Stimulated activated CD8-positive, alpha-beta memory T cell treated with anti-CD3 and anti-CD28 coated beads, Interleukin-7, amount 100 ng/mL, for 48 hours (primary cell): ENCODE measurements at places on chromosomes 6 and 20.

- DNase-seq = peak; percentile 5
Measured at GRCh38 chr6:142551274-142551811, 249.5 kb downstream of the ADGRG6 start.

DNA sequence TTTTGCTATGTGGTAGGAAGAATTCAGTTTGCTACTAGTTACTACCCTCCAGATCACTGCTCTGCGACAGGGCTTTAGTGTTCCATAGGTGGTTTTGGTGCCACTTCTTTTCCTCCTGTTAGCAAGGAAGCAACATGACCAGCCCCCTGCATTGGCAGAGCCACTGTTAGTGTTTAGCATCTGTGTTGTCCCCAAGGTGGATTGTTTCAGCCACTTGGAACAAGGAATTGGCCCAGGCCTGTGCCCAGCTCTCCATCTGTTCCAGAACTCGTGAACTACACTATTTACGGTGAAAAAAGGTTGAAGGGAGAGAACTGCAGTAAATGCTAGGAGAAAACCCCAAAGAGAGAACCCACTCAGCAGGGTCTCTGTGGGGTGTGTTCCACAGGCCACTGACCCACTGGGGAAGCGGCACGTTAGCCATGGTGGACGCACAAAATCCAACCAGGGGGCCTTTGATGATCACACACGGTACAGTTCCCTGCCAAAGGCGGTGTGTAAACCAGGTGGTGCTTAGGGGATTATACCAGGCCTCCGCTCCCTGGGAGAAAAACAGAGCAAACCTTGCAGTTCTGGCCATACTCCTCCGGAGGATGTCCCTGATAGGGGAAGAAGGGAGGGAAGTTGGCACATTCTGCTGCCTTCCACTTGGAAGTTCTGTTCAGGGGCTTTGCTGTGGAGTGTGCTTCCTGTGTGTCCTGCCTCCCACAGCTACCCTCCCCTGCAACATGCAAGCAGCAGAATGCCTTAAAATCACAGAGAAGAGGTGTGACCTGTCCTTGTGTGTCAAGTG lies 72.3 kb downstream of the LYRM2 start:
- DNase-seq = no peak

DNA sequence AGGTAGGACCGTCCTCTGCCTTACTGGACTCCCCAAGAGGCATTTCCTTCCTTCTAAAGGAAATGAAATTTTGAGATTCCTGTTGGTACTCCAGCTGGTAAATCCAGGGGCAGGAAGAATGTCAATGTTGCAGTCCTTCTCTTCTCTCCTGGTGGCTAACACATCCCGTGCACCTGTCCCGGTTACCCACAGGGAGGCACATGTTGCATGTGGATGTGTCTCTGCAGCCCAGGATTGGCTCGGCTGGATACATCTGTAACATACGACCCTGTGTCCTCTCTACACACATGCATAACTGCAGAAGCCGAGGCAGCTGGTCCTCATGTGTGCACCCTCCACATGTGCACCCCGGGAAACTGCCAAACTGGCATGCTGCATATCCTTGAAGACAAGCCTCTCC lies 1.3 kb upstream of the LRFN2 start:
- DNase-seq = no peak

DNA sequence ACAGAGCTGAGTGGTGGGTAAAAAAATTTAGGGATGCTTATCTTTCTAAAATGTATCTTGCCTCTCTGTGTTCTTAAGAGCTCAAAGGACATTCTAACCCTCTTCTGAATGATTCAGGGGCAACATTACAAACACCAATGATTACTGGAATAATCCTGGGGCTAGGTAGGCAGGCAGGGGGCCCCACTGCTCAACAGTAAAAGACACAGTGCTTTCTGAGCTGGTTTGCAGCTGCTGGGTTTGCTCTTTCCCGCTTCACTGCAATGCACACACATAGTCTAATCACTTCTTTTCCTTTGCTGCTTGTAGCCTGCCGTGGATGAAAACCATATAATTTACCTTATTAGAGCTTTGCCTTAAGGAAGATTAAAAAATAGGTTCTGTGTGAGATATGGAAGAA lies 23.9 kb downstream of the CLDN20 start:
- no peak for DNase-seq

- no peak for DNase-seq
Measured at GRCh38 chr20:13813910-13814309, 29.1 kb downstream of the NDUFAF5 start.

GRCh38 chr6:45986746-45987274 lies 28.9 kb downstream of the CLIC5 start:
- no peak for DNase-seq

GRCh38 chr6:87873556-87873955 lies 171.5 kb upstream of the AKIRIN2 start:
- no peak for DNase-seq

DNA sequence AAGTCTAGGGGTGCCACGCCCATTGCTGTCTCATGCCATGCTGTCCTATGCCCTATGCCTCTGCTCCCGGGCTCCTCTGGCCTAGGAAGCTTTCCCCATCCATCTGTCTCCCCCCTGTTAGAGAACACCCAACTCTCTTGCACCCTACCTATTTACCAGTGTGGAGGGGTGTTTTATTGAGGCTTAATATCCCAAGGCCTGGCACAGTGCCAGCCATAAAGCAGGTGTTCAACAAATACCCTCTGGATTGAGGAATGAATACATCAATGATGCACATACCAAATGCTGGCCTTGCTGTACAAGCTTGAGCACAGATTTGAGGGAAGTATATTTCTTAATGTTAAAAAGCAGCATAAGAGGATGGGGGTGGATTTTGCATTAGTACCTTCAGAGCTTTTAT lies 38.3 kb downstream of the METTL24 start:
- DNase-seq = no peak

GRCh38 chr6:82097676-82098075 lies 149.9 kb downstream of the IBTK start:
- no peak for DNase-seq

DNA sequence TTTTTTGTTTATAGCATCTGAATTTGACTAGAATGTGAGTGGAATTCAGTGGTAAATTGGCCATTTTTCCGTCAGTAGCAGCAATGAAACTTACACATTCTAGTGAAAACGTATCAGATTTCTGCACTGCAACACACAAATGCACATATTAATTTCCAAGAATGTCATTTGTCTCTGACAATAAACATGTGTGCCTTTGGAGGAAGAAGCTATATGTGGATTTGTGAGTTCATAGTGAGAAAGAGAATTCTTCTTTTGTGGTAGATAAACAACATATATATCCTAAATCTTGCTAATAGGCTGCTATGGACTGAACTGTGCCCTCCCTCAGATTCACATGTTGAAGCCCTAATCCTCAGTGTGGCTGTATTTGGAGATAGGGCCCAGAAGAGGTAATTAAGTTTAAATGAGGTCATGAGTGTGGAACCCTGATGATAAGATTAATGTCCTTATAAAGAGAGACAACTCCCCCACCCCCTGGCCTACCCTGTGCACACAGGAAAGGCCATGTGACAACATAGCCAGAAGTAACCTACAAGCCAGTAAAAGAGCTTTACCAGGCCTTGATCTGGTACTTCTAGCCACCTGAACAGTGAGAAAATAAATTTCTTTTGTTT lies 200.2 kb upstream of the EYA4 start:
- no peak for DNase-seq

DNA sequence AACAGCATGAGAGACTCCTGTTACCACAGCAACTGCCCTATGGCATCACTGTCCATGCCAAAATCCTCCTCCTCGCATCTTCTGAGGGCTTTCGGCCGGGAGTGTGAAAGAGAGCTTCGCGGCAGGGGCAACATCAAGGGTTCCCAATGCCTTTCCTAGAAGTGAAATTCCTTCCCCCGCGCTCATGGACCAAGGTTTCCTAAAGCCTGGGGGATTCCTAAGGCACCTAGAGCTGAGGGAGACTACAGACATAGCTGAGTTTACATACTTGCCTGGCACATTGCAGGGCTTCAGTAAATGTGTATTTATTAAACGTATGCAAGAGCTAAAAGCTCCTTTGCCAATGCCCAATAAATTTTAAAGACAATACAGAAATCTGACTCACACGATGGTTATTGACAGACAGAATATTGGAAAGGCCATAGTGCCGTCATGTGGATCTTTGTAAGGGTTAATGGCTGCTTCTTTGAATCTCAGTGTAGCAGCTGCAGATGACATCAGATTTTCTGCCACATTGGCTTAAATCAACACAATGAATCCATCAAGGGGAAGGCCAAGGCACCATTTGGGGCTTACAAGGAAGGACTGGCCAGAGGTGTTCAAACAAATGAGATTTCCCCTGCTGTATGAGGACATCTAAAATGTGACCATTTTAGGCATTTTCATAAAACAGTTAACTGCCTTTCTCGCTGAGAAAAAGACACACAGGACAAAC lies 281.2 kb upstream of the JARID2 start:
- DNase-seq = no peak

GRCh38 chr6:21340573-21340972 lies 253.0 kb upstream of the SOX4 start:
- no peak for DNase-seq

GRCh38 chr20:37901240-37901639 lies 1.7 kb upstream of the VSTM2L start:
- DNase-seq = no peak

DNA sequence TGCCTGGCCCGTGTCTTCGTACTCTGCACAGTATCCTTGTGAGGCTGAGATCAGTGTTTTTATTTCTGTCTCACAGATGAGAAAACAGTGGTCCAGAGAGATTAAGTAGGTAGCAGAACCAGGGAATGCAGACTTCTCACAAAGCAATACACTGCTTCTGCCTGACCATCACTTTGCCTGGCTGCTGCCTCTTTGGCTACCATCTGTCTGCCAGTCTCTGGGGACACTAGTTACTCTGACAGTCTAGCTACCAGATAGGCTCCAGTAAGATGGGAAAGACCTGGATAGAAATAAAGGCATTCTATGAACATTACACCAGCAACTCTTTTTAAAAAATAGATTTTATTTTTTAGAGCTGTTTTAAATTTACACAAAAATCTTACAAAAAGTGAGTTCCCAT lies 96.9 kb downstream of the PHACTR3 start:
- DNase-seq = no peak

DNA sequence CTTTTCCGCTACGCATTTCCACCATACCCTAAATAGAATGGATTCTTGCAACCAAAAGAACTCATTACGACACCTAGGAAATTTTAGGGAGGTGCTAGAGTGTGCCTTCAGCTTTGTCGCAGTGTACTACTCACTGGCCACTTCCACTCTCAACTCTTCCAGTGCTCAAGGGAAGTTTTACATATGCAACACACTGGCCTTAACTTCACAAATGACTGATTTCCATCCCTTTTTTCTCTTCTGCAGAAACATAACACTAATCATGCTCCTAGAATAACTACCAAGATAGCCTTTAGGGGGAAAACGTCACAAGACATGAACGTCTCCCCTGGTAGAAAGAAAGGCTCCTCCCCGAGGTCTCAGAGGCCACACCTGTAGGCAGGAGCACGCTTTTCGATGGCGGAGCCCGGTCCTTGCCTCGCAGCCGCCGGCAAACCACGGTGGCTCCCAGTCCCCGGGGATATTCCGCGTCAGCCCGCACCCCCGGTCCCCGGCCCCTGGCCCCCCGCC lies 584 bp downstream of the LYRM4 start:
- peak; percentile 32 for DNase-seq

GRCh38 chr6:169167581-169168301 lies 85.9 kb downstream of the THBS2 start:
- no peak for DNase-seq

DNA sequence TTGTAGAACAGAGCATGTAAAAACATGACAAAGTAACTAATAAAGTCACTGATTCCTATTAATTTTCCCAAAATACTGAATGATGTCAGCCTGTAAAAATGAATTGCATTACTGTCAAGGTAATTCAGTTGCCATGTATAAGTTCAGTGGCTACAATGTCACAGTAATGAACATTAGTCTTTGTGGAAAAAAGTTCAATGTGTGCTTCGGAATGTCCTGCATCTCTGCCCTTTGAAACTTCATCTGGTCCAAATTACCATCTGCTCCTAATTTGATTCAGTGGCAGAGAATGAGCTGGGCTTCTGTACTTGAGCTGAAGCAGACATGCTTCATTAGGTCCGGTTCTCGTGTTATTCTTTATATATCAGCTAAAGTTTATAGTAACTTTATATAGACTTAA lies 567.4 kb downstream of the COL12A1 start:
- no peak for DNase-seq

- DNase-seq = no peak
Measured at GRCh38 chr6:146364816-146365594, 178.6 kb upstream of the RAB32 start.

- DNase-seq = no peak
Measured at GRCh38 chr6:130559166-130559565, 193.3 kb downstream of the TMEM200A start.

GRCh38 chr6:43575105-43575771 lies 600 bp downstream of the XPO5 start:
- no peak for DNase-seq

DNA sequence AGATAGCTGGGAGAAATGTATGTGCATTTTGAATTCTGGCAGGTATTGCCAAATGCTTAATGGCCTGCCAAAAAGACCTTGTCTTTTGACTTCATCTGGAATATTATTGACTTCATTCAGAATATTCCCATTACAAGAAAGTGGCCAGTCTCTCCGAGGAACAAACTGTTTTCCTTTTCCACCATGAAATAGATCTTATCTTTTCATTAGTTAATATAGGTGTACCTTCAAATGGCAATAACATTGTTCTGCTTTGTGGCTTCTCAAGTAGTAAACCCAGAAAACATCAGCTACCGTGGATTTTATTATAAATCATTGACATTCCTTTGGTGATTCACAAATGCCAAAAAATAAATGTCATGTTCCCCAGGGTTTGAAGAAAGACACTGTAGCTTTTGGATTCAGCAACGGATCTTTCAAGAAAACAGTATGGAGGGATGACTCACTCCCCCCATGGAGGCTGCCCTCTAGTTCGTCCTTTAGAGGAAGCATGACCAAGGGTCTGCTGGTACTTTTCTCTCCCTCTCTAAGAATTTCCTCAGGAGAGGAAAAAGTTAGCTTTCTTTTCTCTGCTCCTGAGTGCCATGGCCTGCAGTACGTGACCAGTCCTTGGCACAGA lies 1.1 kb upstream of the RNF182 start:
- DNase-seq = no peak

- DNase-seq = no peak
Measured at GRCh38 chr20:47665221-47665991, 119.9 kb downstream of the SULF2 start.

GRCh38 chr20:46787991-46788762 lies 78.7 kb downstream of the SLC2A10 start:
- DNase-seq = no peak

DNA sequence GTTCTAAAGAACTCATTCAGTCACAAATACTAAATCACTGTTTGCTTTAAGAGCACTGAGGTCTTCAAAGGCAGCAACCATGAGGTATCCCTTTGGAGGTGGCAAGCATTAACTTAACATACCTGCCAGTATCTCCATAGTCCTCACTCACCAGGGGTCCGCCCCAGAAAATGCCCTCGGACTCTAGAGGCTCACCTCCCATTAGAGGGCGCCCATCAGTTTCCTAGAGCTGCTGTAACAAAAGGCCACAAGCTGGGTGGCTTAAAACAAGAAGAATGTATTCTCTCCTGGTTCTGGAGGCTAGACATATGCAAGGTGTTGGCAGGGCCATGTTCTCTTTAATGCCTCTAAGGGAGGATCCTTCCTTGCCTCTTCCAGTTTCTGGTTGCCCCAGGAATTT lies 12.0 kb upstream of the RNGTT start:
- DNase-seq = no peak
